Inflammatory macrophage (primary cell): ENCODE measurements at places on chromosomes 5 and 9.
A peak's percentile ranks its signal among the peaks of the same experiment; 100 is the strongest.

DNA sequence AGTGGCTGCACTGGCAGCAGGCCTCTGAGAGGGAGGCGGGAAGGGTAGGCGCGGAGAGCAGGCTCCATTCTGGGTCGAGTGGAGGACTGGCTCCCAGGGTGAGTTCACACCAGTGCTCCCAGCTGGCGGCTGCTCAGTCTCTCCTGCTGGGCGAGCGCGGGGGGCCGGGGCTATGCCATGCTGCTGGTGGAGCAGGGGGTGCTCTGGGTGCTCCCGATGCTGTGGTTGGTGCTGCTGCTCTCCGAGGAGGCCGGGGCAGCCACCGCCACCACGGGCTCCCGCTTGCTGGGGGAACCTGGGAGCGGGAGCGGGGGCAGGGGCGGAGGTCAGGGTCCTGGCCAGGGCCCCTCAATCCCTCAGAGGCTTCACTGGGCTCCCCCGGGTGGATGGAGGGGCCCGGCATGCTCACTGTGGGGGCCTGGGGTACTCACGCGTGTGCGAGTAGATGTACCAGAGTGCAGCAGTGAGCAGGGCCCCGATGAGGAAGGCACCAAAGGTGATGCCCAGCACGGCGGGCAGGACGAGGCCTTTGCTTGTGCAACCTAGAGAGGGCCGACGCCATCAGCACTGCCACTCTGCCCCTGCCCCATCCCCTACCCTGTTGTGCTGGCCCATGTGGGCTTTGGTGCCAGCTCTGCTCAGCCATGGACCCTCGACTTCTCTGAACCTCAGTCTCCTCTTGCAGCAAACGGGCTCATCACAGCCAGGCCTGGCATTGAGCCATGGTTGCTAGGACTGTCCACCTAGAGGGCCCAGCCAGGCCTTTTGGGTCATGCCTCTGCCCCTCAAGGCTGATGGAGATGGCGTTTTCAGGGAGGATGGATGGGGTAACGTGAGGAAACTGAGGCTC lies 13.1 kb downstream of the FPGS start:
- DNase-seq: peak; percentile 2

DNA sequence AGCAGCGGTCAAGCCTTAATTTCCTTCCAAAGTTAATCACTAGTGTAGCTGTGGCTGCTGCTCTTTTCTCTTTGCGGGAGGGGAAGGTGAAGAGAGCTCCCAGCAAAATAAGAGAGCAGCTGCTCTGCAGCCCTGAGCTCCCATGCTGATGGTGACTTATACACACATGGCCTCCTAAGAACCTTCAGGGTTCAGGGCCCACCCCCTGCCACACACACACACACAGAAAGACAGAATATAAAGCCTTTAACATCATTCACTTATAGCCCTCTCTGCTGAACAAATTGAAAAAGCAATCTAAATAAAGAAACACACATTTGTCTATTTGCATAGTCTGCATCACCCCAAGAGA lies 43.6 kb downstream of the GAS1 start:
- DNase-seq: no peak

DNA sequence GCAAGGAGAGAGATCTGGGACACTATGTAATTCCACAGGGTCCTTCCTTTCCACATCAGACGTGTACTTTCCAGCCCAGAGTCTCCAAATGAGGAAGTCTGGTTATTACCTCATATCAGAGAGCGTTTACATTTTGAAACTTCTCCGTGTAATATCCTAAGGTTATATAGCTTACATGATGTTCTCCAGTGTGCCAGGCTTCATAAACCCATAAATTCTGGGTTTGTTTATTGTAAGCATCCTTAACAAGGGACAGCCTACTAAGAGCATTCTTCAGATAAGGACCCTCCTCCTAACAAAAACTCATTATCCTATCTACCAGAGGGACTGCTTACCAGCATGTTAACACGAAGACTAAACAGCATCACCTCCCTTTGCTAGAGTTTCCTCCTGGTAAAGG lies 17.9 kb downstream of the SRFBP1 start:
- peak; percentile 63 for DNase-seq

DNA sequence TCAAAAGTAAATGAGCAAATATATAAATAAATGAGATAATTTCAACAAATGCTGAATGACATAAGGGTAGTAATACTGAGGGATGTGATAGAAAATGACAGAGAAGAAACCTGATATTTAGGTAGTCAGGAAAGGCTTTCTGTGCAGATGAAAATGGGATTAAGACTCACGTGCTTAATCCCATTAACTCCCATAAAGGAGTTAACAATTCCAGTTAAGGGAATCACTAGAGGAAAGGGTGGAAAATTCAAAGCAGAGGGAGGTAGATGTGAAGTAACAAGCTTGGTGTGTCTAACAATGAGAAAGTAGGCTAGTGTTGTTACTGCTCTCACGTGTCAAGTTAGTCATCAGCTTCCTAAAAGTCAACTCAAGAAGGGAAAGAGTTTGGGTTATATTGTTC lies 90.5 kb upstream of the TRIM32 start:
- DNase-seq: no peak

DNA sequence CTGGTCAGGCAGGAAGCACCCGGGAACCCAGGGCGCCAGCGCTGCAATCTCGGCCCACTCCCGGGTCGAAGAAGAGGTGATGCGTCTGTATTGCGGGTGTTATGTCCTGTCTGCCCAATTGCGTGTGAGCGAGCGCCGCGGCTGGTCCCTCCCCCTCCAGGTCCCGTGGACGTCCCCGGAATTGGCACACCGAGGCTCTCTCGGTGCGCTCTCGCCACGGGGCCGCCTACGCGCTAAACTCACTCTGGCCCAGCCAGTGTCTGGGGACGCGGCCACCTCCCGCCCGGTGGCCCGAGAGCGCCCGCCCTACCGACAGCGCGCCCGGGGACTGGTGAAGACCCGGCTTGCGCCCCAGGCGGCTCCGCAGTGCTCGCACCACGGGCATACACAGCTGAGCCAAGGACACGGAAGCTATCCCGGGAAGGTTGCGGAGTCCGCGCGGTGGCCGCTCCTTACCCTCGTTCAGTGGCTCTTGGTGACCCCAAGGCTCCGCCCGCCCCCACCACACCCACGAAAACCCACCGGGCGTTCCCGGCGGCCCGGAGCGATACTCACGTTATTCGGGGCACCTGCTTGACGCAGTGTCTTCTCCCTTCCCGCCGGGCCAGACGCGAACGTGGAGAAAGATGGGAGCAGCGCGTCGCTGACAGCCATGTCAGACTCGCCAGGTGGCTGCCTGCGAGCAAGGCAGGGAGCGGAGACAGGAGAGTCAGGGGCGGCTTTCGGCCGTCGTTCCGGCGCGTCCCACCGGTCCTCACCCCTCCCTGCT lies 1.0 kb downstream of the KLF4 start:
- DNase-seq: peak; percentile 89

- DNase-seq: no peak
These were observed 39.8 kb upstream of the NXNL2 start for GRCh38 chr9:88494983-88495721.

DNA sequence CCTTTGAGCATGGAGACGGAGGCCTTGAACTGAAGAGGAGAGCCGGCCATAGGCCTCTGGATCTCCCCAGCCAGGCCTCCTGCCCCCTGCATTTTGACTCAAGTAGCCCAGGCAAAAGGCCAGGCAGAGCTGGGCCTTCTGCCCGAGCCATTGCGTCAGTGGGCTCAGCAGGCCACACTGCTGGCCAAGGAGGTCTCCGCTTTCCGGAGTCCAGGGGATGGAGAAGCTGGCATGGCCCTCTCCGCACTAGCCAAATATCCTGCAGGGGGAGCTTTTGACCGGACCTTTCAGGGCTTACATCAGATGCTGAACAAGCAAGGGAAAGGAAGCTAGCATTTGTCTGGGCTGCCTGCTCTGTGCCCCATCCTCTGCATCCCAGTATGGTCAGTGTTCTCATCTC lies 386.8 kb downstream of the TRIM36 start:
- DNase-seq: no peak

- peak; percentile 61 for DNase-seq
These were observed 3.2 kb upstream of the ADRA1B start for GRCh38 chr5:159913048-159913447.

GRCh38 chr9:27453860-27454553 lies 70.1 kb upstream of the IFNK start:
- DNase-seq: no peak

- DNase-seq: no peak
These were observed at the start of gene GLRA1 for GRCh38 chr5:151924564-151925301. GLRA1 (minus strand) TSS chr5:151924851; CDS start chr5:151924549, 302 bp downstream.

DNA sequence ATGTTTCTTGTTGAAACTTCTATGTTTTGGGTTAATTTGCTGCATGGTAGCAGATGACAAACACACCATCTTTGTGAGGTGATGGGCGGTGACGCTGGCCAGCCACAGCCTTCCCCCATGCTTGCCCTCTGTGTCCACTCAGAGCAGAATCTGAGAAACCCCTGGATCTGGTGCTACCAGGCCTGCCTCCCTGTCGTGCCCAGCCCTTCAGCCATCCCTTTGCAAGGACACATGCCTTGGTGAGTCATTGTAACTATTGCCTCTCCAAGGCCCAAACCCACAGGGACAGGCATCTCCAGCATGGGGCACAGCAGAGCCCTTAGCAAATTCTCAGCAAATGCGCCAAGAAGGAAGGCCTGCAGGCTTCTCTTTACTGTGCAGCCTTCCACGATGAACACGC lies 48.1 kb upstream of the FCN1 start:
- peak; percentile 68 for DNase-seq

GRCh38 chr9:113538701-113539430 lies 75.3 kb downstream of the RGS3 start:
- no peak for DNase-seq

DNA sequence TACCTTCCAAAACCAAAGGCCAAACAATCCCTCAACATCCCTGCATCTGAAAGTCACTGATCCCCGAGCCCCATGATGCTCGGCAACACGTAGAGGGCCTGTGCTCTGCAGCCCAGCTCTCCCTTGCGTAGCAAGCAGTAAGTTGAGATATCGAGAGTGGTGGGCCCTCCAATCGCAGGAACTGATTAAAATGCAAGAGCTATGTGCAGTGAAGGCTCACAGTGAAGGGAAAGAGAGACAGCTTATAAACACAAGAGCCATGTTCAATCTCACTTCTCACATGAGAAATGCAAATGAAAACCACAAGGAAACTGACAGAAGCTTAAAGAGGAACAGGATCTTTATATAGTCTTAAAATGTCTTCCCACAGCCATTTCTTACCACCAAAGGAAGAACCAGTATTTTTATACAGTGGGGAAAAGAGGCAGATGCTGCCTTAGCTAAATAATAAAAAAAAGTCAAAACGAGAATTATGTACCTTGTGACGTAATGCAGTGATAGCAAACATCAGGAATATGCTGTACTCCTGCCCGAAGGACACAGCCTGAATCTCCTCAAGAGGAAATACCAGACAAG lies 24.6 kb downstream of the TTF1 start:
- DNase-seq: peak; percentile 23

DNA sequence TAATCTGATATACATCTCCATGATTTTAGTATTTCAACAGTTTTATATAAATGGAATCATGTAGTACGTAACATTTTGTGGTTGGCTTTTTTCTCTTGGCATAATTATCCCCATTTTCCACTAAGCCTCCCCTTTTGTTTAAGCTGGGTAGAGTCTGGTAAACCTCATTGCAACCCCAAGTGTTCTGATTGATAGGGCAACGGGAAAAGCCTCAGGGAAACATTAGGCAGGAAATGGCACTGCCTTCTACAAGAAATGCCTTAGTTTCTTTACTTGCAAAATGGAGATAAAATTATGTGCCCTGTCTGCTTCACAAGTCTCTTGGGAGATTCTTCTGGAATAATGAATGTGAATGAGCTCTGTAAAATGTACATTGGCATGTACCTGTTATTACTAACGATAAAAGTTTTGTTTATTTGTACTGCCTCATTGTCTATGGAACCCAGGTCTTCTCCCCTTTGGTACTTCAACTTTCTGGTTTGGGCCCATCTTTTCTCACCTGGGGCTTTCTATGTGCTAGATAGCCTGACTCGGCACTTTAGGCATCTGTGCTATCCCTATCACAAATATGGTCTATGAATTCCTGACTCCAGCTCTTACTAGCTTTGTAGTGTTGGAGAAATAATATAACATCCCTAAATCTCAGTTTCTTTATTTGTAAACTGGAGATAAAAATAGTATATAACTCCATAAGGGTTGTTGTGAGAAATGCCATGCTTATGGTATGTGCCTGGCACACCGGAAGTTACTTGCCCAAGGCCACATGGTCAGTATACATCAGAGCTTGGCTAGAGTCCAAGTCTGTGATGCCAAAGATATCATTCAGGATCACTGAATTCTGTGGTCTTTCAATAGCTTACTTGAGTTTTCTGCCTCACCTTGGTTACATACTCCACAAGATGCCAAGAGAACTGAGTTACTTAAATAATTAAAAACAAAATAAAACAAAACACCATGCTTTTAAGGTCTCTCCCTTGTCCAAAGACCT lies 48.2 kb upstream of the ZNF169 start:
- DNase-seq: no peak

DNA sequence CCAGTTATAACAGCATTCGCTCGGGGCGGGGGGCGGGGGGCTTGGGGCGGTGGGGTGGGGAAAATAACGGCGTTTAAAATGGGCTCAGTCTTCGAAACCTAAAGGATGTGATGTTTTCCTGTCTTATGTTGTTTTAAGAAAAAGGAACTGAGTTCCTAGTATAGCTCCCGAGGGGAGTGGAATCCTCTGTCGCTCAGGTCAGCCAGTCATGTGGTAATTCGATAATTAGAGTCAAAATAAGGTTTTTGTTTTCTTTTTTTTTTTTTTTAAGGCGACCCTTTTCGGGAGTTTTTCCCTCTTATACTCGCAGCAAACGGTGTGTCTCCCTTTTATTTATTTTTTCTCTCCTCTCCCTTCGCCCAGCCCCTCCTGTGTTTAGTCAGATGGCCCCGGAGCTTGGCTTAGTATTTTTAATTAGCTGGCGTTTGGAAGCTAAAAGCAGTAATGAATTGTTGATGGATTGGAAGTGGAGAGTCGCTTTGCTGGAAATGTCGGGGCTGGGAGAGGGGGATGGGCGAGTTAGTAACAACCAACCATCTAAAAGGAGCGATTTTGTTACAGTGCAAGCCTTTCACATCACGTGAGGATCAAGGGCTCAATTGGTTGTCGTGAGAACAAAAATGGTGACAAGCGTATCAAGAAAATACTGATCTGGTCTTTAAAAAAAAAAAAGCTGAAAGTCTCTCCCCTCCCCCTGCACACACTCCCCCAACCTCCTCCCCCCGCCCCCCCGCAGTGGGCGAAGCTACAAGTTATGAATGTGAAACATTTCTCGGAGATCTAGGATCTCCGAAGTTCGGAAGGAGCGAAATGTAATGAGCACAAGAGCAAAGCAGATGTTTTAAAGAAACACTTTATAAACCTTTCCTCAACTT lies 714 bp upstream of the ZNF608 start:
- peak; percentile 14 for DNase-seq
